ENCODE measurements at places on chromosomes 3 and 15. TPM values are rescaled to one million over a fixed set of nuclear protein-coding genes. Genes with fewer than 3 reads are reported as not detected.

Gene SERPINI2
- not detected for total RNA-seq

Gene TPRG1
- 0.21 TPM for total RNA-seq

Gene ARHGAP11A
- 64.5 TPM for total RNA-seq

Gene ATP13A5
- total RNA-seq, result not detected

Gene LNP1
- total RNA-seq, result 0.85 TPM

Gene BRPF1
- 17.1 TPM for total RNA-seq

Gene STRIT1
- total RNA-seq, result not detected

Gene ACSBG1
- 0.21 TPM for total RNA-seq

Gene ITIH3
- 0.05 TPM for total RNA-seq

Gene SLITRK3
- total RNA-seq, result not detected

All from A549 treated with CpdA at 1 μM for 4 hours (cell line).